ENCODE measurements at places on chromosomes 5 and 9.
A peak's percentile ranks its signal among the peaks of the same experiment; 100 is the strongest.

GRCh38 chr9:32942755-32943460 lies 58.5 kb downstream of the APTX start:
- DNase-seq: no peak

- DNase-seq: no peak
These were observed 3.5 kb downstream of the SPOUT1 start for GRCh38 chr9:128825923-128826700.

DNA sequence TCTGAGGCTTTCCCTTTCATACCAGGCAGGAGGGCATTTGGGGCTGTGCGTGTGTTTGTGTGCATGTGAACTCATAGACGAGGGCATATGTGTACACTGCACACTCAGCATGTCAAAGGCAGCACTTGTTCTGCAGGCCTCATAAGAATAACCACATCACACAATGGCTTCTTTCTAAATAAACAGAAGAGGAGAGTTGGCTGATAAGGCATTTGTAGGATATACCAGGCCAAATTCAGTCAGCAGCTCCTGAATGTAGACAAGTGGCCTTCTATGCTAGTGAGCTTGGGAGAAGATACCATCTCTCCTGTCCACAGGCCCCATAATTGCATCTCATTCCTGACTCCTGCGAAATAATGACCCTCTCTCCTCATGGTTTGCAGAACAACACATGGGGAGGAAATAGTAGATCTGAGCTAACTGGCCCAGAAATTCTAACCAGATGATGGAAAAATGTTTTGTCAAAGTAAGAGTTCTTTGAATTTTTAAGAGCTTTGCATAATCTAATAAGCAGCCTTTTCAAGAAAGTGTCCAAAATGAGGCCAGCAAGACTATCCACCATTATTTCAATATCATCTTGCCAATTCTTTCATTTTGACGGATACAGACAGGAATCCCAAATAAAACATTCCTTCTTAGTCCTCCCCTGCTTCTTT lies 60.5 kb upstream of the GAS1 start:
- DNase-seq: no peak

DNA sequence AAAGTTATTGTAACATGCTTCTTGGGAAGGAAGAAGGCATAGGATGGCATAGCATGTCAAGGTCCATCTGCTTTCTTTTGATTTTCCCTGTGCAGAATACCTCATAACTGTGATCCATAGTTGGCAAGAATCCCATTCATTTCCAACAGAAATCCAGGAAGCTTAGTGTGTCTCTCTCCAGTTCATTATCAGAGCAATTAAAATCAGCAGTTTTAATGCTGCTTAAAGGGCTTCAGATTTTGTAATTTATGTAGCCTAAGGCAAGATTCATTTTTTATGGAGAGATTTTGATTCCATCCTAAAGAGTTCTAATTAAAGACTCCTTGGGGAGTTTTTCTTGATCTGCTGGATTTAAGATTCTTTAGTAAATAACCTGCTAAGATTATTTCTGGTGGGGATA lies 560.1 kb downstream of the PDE4D start:
- no peak for DNase-seq

DNA sequence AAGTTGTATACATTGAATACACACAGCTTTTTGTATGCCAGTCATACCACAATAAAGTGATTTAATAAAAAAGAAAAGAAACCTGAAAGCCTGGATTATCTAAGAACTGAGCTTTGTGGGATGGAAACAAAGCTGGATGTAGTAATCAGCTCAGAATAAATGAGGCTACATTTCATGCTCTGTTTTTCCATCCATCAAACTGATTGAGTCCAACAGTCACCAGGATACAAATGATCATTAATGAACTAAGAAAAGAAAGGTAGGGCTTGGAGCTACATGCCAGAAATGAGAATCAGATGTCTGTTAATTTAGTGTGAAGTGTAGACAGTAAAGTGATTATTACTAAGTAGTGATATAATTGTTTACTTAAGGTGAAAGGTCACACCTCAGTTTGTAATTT lies 109.8 kb upstream of the TARS1 start:
- no peak for DNase-seq

DNA sequence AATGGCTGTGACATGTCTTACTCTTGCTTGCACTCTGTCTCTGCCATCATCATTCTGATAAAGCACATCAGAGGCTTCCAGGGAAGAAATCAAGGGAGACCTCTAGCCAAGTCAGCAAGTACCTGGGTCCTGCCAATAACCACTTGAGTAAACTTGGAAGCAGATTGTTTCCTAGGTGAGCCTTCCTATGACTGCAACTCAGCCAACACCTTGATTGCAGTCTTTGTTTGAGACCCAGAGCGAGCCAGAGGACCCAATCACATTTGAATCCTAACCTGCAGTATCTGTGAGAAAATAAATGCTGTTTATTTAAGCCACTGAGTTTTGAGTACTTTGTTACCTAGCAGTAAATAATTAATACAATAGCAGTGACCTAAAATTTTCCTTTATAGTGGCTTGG lies 356.8 kb upstream of the CHD1 start:
- no peak for DNase-seq

- no peak for DNase-seq
These were observed 53.7 kb downstream of the TARS1 start for GRCh38 chr5:33494466-33494865.

- no peak for DNase-seq
These were observed 408.5 kb downstream of the TMEM38B start for GRCh38 chr9:106102821-106103220.

GRCh38 chr9:128149951-128150593 lies 819 bp downstream of the LCN2 start:
- no peak for DNase-seq

- DNase-seq: no peak
These were observed 92.8 kb upstream of the PITX1 start for GRCh38 chr5:135126688-135127438.

DNA sequence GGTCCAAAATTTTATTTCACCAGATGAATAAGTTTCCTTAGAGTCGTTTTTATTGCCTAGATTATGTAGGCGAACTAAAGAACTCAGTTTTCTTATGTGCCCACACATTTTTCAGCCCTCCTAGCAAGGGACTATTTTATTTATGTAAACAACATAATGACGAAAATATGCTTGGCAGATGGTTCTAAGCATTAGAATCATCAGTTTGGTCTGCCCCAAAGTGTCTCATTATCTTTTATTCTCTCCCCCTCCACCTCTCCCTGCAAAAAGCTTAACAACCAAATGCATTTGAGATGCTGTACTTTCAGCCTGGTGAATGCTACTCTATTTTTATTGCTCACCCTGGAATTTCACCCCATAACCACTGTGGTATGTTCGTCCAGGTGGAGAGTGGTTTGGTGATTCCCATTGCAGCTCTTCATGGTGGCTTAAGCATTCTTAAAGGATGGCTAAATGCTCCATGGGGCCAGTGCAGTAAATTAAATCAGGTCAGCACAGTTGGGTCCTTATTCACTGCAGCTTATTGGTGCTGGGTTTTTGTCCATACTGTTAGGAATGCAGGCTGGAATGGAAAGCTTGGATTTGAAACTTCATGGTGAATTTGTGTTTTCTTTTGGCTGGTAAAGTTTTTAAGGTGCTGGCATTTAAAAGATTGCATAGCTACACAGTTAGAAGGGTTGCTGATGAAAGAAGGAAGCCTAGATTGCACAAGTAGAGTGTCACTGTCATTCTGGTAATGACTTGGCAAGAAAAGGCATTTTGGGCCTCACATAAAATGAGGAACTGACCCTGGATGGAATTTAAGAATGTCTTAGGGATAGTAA lies 39.2 kb downstream of the TLE4 start:
- DNase-seq: peak; percentile 86

GRCh38 chr5:29307478-29307877 lies 1886.0 kb upstream of the CDH6 start:
- no peak for DNase-seq

DNA sequence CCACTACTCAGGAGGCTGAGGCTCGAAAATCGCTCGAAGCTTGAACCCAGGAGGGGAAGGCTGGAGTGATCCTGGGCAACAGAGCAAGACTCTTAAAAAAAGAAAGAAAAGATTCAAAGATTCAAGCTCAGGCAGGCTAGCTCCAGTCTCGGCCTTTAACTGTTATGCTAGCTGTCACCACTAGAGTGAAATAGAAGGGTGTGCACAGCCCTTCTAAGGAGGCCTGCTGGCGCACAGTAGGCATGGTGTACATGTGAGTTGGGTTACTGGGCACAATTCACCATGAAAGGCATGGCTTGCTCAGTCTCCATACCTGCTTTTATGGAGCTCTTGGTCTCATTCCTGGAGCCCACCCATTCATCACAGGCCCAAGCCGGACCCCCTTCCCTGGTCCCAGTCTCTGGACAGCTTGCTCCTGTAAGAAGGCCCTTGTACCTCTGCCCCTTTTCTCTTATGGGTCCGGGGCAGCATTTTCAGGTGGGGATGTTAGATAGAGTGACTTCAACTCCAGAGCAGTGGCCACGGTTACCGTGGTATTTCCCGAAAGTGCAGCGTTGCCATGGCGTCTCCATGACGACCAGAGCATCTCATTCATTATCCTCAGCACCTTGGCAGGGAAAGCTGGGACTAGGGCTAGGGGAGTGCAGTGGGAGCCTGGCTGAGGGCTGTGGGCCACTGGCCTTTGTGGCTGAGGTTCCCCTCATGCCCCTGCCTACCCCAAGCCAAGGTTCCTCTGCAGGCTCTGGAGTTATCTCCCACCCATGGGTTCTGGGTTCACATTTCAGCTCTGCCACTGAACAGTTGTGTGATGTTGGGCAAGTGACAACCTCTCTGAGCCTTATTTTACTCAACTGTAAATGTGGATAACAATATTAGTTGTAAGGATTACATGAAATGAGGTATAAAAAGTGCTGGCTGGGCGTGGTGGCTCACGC lies 5.7 kb downstream of the NDST1 start:
- no peak for DNase-seq

DNA sequence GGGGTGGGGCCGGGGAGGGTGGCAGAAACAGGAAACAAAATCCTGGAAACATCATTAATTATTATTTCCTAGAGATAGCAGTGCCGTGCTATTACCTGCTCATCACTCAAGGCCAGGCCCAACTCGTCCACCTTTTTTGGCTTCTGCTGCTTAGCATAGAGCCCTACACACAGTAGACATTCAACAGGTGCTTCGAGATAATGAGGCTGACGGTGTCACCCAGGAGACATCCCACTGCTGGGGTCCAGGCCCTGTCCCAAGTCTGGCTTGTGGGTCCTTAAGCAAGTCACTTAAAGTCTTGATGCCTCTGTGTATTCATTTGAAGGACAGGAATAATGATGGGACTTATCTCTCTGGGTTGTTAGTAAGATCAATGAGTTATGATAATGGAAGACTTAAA lies 506.6 kb downstream of the BNC2 start:
- DNase-seq: no peak

DNA sequence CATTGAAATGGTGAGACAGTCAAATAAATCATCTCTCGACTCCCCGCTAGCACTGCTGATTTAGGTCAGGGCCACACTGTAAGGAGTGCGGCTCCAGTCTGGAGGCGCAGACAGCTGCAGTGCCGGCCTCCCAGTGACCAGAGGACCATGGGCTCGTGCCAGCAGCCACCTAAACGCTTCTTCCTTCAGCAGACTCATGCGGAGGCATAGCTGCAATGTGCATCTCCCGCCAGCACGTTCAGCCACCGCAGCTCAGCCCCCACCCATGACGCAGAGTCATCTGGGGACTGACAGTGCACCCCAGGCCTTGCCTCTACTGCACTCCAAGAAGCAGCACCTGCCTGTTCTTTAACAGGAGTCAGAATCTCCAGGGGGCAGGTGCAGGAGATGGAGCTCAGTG lies 13.6 kb upstream of the MAPK9 start:
- DNase-seq: no peak

- no peak for DNase-seq
These were observed 442.1 kb downstream of the TLE4 start for GRCh38 chr9:80013891-80014290.

DNA sequence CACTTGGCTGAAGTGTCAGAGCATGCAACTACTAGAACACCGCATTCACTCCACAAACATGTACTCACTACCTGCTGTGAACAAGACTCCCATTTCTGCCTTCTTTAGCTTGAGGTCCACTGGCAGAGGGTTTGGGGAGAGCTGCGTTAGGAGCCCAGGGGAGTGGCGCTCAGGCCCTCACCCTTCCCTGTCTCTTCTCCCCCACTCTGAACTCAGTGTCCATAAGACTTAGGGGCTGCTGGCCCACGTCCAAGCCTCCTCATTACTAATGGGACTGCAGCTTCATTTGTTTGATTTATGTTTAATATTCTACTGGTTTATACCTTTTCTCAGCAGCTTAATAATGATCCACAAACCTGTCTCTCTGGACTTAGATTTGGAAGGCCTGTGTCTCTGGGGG lies 70.9 kb downstream of the HSPA4 start:
- no peak for DNase-seq

GRCh38 chr5:67748165-67748690 lies 467.3 kb upstream of the PIK3R1 start:
- no peak for DNase-seq

All from neural progenitor cell (in vitro differentiated cells).